ENCODE measurements at places on chromosomes 1 and 21. TPM values are rescaled to one million over a fixed set of nuclear protein-coding genes. Genes with fewer than 3 reads are reported as not detected.

GRCh38 chr1:172468296-172468695 is 24.4 kb upstream of the PIGC start:
- peaks cover 6% of the 10 kb centered on the region for H3K4me1 ChIP-seq
- no peak for DNase-seq
- H3K27ac ChIP-seq, result no peak overlapping the region
- peaks cover 12% of the 10 kb centered on the region for H3K27me3 ChIP-seq

DNA sequence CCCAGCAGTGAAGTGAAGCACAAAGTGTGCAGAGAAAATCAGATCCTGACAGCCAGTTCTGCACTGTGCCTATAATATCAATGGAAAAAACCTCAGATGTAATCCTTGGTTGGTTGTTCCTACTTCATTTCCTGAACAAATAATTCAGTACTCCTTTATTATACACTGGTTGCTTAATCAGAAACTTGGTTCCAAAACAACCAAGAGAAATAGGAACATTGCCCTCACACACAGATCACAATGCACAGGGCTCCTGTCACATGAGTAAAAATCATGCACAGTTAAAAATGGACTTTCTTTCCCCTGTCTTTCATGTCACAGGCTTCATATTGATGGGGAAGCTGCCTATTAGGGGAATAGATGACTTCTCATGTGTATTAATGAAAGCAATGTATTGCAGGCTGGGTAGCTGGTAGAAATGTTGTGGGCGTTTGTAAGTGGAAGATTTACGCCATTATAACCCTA is 9.7 kb downstream of the DNASE2B start:
- no peaks in the 10 kb centered on the region for H3K27me3 ChIP-seq
- H3K36me3 ChIP-seq, result no peaks in the 10 kb centered on the region
- H3K4me3 ChIP-seq, result no peak overlapping the region
- DNase-seq, result no peak
- no peaks in the 10 kb centered on the region for H3K4me1 ChIP-seq
- no peak overlapping the region for H3K27ac ChIP-seq

RO60 gene
- 65.3 TPM for total RNA-seq

DNA sequence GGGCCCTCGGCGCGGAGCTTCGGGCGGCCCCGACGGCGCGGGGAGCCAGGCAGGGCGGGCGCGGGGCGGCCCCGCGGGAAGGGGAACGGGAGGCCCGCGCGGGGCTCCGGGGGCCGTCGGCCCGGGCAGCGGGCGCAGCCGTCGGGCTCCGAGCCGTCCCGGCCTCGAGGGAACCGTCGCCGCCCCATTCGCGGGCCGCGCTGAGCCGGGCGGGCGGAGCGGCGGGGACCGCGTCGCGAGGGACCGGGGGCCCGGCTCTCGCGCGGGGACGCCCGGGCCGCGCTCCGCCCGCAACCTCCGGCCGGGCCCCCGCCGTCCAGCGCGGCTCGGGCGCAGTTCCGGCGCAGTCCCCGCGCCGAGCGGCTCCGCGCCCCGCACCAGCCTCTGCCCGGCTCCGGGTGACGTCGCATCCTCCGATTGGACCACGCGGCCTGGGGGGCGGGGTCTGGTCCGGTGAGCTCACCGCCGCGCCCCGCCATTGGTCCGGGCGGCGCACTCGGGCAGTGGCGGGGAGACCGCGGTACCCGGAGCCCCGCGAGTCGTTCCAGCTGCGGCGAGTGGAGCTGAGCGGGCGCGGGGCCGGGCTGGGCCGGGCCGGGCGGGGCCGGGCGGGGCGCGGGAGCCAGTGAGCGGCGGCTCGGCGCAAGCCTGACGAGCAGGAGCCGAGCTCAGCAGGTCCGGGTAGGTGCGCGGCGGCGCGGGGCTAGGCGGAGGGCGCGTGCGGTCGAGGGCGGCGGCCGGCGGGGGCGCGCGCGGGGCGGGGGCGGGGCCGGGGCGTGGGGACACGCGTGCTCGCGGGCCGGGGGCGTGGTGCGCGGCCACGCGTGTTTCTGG is 66.7 kb upstream of the VAMP3 start:
- peak; percentile 94 for DNase-seq
- H3K36me3 ChIP-seq, result no peaks in the 10 kb centered on the region
- peaks cover 71% of the 10 kb centered on the region for H3K27me3 ChIP-seq
- H3K27ac ChIP-seq, result no peak overlapping the region
- H3K4me1 ChIP-seq, result peaks cover 4% of the 10 kb centered on the region

DNA sequence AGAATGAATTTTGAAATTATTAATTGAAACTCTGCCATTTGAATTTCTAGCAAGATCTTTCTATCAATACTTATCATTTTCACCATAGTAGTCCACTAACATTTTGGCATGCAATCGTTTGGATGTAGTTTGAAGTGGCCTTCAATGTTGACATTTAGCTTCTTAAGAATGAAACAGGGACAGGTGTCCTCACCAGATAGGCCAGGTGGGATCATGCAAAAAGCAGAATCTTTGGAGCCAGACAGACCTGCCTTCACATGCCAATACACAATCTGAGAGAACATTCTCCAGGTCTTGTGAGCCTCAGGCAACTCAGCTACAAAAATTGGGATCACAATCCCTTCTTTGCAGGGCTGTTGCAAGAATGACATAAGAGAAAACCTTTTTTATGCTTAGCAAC is 18.3 kb upstream of the HSPA13 start:
- peaks cover 4% of the 10 kb centered on the region for H3K27me3 ChIP-seq
- no peak overlapping the region for H3K4me3 ChIP-seq
- peaks cover 6% of the 10 kb centered on the region for H3K4me1 ChIP-seq

OR2M3 gene
- not detected for total RNA-seq

S1PR1 gene
- total RNA-seq, result 124 TPM

RNU1-3 gene
- total RNA-seq, result 3,257 TPM

DAB1 gene
- 0.72 TPM for total RNA-seq
